ENCODE measurements at places on chromosomes 1 and 21.

DNA sequence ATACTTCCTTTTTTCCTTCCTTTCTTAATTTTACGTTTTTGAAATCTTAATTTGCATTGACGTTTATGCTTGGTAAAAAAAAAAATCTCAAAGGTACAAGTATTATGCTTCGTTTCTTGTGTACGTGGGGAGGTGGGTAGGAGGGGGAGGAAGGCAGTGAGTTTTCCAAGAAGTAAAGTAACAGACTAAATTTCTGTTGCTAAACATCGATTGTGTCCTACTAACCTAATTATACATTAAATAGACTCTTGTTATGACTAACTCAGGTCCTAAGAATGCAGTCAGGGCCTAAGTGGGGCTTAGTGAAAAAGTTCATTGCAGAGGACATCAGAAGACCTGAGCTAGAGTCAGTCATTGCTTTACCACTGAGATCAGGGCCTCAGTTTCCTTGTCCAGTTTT is 17.5 kb downstream of the NEK7 start:
- DNase-seq = peak; percentile 38

DNA sequence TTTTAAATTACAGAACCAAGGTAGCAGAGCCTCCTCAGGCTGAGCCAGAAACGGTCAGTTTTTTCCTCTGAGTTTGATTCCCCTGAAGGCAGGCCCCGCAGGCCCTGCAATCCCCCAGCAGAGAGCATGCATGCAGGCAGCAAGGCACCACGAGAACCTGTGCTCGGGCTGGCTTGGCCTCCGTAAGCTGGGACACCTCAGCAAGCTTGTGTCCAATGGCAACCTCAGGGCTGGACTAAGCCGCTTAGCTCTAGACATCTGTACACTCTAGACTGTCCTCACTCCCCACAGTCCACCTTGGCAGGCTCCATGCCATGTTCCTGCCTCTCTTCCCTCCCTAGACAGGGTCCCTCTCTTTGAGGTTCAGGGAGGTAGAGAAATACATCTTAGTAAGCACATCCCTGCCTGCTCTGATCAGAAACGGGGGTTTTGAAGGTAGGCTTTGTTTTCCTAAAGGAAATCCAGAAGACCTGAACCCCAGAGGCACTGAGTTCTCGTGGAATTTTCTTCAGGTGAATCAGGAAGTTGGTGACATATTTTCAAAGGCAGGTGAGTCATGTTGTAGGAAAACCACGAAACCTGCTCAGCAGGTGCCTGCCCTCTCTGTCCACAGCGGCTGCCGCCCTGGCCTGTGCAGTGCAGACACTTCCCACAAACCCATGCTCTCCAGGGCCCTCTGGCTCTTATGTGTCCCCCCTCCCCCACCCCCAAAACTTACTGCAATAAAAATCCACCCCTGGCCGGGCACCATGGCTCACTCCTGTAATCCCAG is 7.0 kb downstream of the TMEM63A start:
- no peak for DNase-seq

DNA sequence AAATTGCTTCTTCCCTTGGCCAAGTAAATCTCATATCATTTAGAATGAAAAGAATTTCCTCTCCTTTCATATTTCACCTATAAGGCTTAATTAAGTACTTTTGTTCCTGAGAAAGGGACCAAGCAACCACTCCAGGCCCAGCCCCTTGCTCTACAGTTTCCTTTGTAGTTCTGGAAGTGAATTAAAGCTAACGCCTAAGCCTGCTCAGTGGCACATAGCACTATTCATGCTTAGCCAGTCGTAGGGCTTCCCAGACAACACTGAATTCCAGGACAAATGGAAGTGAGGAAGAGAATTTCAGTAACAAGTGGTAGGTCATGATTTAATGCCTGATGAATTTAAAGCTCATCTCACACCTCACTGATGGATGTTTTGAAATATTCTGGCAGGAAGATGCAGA is 73.3 kb downstream of the RPAP2 start:
- DNase-seq = no peak

DNA sequence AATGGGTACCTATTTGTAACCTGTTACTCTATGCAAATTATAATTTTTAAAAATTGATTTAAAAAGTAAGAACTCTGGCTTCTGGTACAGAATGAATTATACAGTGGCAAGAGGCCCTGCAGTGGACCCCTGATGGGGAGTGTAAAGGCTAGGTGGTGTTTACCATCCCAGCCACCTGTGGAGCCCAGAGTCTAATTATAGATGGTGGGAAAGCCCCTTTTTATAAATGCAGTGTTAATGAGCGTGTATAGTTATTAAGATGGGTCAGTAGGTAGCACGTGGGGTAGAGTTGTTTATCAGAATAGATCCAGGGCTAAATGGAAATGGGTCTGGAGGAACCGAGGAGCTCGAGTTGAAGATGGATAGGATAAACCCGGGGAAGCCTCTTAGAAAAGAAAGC is 13.9 kb upstream of the PRELP start:
- DNase-seq = no peak

GRCh38 chr1:154725865-154726264 is 117.9 kb upstream of the ADAR start:
- no peak for DNase-seq

DNA sequence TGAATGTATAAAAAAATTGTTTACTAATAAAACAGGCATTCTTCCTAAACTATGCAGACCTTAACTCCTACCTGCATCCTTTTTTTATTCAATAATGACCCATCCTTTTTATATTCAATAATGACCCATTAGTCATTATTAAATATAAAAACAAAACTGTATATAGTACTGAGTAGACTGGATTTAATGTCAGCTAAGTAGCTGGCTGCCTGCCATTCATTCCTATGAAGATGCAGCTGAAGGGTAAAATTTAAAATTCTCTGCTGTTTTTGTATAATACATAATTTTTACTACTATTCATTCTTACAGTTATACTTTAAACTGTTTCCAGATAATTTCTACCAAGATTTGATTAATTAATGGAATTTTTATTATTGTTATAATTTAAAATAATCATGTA is 79.3 kb downstream of the DENND1B start:
- peak; percentile 35 for DNase-seq

- peak; percentile 9 for DNase-seq
Measured at GRCh38 chr1:220001095-220001501, 45.2 kb downstream of the EPRS1 start.

DNA sequence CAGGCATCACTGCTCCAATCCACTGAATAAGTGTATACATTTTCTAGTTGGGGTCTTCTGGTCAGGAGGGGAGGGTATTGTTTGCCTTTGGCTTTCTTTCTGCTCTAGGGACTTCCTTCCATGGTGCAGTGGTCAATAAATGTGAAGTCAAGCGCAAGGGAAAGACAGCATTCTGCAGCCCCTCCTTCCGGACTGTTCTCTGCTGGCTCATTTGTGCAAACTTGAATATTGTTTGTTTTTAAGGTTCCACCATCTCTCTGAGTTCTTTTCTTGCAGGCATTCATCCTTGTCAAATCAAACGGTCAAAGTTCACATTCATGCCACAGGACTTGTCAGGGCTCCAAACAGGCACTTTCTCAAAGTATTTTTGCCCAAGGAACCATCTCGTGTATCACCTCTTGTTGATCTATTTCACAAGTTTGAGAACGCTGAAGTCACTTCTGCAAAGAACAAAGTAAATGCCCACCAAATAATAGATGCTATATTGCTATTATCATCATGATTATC is 205.6 kb upstream of the KAZN start:
- no peak for DNase-seq

- no peak for DNase-seq
Measured at GRCh38 chr1:212260557-212261355, 24.5 kb upstream of the PPP2R5A start.

GRCh38 chr1:19715334-19716203 is 50.9 kb downstream of the HTR6 start:
- DNase-seq = peak; percentile 92

DNA sequence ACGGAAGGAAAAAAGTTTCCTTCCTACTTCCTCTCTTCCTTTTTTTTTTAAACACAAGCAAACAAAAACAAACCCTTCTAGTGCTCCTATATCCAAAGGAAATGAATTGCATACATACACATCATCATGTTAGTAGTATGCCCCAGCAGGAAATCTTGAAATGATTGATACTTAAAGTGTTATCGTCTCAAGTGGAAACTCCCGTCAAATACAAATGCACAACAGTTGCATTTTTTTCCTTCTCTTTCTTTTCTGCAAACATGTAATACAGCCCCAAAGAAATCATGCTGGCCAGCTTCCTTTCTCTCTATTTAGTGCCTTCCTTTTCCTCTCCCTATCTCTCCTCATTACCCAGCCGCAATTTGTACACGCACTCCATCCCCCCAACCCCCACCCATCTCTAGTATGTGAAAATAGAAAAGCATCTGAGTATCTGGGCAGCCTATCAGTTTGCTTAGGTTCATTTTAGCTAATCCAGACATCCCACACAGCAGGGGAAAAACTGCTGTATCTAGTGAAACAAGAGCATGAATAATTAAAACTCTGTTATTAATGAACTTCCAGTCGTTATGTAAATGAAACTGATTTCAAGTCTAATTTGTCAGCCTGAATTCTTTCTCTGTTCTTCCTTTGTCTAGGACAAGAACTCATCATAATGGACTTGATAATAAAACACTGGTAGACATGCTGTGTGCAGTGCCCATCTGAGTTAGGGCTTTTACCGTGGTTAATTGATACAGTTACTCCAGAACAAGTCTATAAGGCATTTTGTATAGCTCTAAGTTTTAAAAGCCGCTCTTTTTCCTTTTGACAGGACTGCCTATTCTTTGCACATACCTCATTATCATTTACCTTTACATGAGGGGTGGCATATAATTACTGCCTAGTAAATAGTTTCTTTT is 336.5 kb upstream of the ADGRL2 start:
- DNase-seq = no peak

DNA sequence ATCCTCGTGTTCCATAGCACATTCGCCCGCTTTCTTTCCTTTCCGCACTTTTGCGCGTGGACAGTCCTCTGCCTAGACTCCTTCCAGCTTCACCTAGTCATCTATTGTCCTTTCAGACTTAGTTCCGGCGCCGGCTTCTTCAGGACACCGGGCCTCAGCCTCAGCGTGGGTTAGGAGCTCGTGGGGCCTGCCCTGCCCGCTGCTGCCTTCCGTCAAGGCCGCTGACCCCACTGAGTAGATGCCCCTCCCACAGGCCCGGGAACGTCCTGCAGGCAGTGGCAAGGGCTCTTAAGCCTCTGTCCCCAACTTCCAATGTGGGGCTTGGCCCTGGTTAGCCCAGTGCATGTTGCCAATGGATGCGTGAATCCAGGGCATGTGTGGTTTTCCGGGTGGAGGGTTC is 11.4 kb downstream of the DMRTB1 start:
- DNase-seq = no peak

GRCh38 chr21:35506771-35507170 is 457.7 kb upstream of the RUNX1 start:
- peak; percentile 24 for DNase-seq

- peak; percentile 35 for DNase-seq
Measured at GRCh38 chr1:220908757-220909156, 29.5 kb downstream of the HLX start.

DNA sequence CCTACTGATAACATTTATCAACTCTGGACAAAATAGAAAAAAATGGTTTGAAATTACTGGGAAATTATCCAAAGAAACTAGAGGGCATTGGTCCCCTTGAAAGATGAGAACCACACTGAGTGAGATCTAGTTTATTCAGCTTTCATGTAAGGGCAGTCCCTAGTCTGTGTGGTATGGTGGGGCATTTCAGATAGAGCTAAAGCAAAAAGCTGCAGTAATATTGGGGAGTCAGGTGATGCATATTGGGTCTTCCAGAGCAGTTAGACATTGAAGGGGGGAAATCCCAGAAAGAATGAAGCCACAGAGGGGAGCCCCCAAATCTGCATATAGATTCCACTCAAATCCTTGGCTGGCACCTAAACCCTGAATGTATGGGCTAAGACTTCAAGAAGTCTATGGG is 347.7 kb upstream of the POU3F1 start:
- DNase-seq = no peak

- DNase-seq = no peak
Measured at GRCh38 chr1:47725511-47725991, 271.6 kb downstream of the TRABD2B start.

DNA sequence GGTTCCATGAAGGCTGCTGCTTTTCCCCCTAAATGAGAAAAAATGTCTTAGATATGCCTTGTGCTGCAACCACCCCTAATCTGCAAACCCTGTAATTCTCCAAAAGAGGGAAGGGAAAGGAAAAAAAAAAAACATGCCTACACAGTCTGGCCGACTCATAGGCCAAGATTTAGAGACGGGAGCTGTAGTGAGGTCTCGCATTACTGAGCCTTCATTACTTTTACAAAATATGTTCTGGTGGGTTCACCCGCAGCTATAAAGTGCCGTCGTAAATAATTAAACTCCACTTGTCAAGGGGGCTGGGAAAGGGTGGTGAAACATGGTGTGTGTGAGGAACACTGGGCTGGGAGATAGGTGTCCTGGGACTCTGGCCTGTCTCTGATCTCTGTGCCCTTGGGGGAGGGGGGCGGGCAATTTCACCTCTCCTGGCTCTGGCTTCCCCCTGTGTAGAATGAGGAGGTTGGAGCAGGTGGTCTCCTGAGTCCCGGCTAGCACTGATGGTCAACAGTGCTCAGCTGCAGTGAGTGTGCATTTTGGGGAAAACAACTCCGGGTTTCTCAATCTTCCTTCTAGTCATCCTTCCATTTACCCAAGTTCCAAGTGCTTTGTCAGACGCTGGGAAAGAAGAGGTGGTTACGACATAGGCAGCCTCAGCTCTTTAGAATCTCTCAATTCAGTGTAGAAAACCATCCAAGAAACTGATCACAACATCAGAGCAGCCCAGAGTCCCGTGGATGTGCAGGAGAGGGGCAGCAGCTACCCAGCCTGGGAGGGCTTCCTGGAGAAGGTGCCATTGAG is 82.3 kb downstream of the ACTL8 start:
- no peak for DNase-seq

GRCh38 chr1:199549421-199549820 is 478.1 kb upstream of the NR5A2 start:
- DNase-seq = no peak

GRCh38 chr1:12640237-12640957 is 3.5 kb upstream of the AADACL4 start:
- no peak for DNase-seq

DNA sequence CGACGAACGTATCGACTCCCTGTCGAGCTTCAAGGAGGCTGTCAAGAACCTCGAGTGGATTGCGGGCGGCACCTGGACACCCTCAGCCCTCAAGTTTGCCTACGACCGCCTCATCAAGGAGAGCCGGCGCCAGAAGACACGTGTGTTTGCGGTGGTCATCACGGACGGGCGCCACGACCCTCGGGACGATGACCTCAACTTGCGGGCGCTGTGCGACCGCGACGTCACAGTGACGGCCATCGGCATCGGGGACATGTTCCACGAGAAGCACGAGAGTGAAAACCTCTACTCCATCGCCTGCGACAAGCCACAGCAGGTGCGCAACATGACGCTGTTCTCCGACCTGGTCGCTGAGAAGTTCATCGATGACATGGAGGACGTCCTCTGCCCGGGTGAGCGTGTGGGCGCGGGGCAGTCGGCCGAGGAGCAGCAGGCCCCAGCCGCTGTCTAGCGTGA is 28.0 kb downstream of the COL6A2 start:
- DNase-seq = no peak
